Aorta (tissue), 5 donors: ENCODE measurements at places on chromosomes 5 and 9. TPM values are rescaled to one million over a fixed set of nuclear protein-coding genes. Genes with fewer than 3 reads are reported as not detected.

Gene C5orf63
- 4.2 TPM for total RNA-seq

Gene PCDHGB5
- total RNA-seq, result 11.7 TPM

Gene EIF4E1B
- not detected for total RNA-seq

- H3K4me1 ChIP-seq, result no peaks in the 10 kb centered on the region
- no peak overlapping the region for H3K27ac ChIP-seq
Observed at GRCh38 chr9:109379513-109379912, 58.7 kb upstream of the EPB41L4B start.

GRCh38 chr5:176564002-176564401 is 14.9 kb downstream of the CDHR2 start:
- H3K36me3 ChIP-seq, result no peaks in the 10 kb centered on the region
- H3K27me3 ChIP-seq, result no peaks in the 10 kb centered on the region
- no peak overlapping the region for H3K27ac ChIP-seq
- H3K4me1 ChIP-seq, result no peaks in the 10 kb centered on the region

DNA sequence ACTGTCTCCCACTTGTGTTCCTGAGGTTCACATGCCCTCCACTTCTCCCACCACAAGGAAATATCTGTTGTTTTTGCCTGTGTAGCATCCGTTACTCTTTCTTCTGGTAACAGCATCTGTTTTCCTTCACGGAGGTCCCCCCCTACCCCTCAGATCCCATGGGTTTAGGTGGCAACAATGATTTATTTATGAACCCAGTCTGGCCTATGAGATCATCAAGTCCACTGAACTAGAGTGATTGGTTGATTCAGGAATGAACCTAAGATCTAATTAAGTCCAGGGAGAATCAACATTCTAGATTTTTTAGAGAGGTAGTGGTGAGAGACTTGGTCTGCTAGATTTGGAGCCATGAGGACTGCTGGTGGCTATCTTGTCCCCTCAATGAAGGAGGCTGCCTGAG is 166.8 kb downstream of the NR3C1 start:
- H3K4me3 ChIP-seq, result no peak overlapping the region
- no peak overlapping the region for H3K27ac ChIP-seq
- no peak for DNase-seq
- no peaks in the 10 kb centered on the region for H3K36me3 ChIP-seq
- H3K4me1 ChIP-seq, result no peaks in the 10 kb centered on the region

DNA sequence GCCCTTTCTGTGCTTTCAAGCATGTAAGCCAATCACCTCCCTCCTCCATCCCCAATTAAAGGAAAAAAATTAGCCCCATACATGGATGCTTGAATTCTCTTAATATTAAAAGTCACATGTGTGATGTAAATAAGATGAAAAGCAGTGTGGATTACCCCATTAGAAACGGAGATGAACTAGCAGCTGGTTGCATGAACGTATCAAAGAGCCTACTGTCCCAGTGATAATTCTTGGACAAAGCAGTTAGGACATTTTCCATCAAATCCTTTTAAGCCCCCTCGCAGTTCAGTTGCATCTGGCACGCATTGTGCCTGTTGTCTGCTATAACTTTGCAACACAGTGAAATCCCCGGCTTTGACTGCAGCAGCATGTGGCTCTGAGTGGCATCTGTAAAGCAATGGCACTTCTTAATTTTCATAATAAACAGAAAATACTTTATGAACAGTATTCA is 285.6 kb downstream of the FBXL7 start:
- no peak overlapping the region for H3K27ac ChIP-seq
- H3K27me3 ChIP-seq, result no peaks in the 10 kb centered on the region
- no peaks in the 10 kb centered on the region for H3K4me1 ChIP-seq
- no peak for DNase-seq
- no peaks in the 10 kb centered on the region for H3K36me3 ChIP-seq
